Effector CD4-positive, alpha-beta T cell (primary cell): ENCODE measurements at places on chromosomes 3 and 15.

GRCh38 chr3:196813903-196814302 is 53.8 kb upstream of the SENP5 start:
- DNase-seq = no peak

- DNase-seq = peak; percentile 16
These were observed 456.3 kb downstream of the FOXP1 start for GRCh38 chr3:71127052-71127831.

DNA sequence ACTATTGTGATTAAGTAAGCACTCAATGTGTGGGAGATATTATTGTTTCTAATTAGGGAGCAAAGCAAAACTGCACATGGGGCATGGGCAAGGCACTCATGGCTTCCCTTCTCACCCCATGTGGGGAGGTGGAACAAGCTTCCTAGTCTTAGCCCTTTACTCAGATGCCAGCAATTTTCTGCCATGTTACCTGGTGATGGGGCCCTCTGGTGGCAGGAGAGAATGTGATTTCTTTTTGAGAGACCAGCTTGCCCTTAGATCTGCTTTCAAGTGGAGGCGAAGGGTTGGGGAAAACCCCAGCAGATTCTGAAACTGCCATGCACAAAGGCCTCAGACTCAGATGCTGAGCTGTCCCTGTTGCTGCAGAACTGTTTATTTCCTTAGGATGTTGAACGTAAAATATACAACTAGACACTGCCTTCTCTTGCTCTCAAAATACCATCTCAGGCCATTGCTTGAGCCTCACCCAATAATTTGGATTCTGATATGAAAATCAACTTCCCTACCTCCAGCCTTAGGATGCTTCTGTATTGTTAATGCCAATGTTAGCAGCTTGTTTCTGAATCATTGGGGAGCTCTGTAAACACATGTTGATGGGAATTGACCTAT is 130.2 kb upstream of the TPRG1 start:
- peak; percentile 60 for DNase-seq

DNA sequence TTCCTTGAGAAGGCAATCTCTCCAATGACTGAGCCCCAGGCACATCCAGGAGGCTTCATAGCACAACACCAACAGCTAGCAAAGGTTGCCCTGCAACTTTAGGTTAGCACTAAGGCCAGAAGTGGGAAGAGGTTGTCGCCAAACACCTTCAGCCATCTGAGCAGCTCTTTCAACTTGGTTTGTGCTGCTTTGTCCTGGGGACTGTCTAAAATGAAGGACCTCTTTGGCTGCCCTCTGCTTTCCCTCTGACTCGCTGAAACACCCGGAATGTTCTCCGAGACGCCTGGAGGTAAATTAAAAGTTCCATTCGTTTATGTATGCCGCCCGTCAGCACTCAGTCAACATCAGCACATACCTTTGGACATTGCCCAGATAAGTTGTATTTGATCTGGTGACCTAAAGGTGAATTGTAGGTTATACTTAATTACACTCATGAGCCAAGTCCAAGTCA is 121.2 kb upstream of the NR2F2 start:
- DNase-seq = no peak

GRCh38 chr3:126117212-126117611 is 33.3 kb upstream of the SLC41A3 start:
- no peak for DNase-seq

DNA sequence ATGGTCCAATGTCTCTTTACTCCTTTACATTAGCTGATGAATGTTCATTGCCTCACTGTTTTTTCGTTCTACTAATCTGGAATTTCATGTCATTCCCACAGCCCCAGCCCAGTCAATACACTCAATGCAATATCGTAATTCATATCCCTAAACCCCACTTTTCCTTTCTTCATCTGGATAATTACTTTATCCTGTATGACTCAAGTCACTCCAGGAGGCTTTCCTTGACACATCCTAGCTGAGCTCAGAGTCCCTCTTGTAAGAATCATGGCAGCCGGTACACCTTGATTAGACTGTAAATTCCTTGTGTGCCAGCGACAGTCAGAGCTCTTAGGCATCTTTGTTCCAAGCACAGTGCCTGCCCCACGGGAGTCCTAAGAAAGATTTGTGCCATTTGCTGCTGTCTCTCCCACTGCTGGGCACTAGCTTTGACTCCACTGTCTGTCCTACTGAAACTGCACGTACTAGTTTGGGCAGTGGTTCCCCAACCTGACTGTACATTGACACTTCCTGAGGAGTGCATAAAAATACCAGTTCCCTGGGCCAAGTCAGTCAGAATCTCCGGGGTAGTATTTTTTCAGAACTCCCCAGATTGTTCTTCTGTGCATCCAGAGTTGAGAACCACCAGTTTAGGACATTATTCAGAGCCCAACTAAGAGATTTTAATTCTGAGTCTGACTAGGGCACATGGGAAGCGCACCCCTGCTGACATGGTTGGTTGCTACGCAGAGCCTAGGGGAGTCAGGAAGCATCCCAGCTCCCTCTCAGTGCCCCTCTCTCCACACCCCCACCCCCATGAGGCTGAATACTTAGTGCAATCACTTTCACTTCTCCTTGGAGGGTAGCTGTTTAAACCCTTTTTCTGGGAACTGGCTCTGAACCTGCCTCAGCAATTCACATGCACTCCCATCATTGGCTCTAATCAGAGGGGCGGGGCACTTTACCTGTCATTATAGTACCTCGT is 19.5 kb upstream of the C3orf70 start:
- no peak for DNase-seq

DNA sequence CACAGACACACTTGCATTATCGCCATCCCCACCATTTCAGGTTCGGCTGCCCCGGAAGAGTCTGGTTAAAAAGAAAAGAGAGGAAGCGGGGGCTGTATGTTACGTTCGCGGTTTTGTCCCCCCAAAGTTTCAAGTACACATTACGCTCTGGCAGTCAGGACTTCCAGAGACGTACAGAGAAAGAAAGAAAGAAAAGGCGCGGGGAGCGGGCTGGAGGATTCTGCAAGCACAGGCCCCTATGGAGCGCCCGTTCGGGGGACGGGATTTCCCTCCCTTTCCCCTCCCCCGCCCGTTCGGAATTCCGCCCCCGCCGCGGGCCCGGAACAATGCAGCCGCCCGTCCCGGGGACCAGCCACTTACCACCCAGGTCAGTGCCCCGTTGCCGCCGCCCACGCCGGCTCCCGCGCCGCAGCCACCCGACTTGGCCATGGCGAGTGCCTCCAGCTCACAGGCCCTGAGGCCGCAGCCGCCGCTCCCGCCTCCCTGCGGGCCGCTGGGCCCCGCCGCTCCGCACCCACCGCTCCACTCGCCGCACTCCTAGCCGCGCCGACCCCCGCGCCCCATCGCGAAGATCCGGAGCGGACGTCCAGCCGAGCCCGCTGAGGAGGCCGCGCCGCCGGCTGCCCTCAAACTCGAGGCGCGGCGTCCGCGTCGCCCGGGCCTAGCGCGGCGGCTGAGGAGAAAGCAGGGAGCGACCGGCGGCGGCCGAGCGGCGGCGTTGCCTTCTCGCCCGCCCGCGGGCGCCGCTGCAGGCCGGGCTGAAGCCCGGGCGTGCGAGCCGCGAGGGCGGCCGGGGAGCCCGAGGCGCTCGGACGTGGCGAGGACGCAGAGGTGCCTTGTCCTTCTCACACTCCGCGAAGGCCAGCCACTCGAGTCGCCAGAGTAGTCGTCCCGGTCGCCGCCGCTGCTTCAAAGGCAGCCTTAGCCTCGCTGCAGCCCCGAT is 567 bp downstream of the TOP2B start:
- DNase-seq = peak; percentile 57

- no peak for DNase-seq
These were observed 235.9 kb downstream of the LPP start for GRCh38 chr3:188389711-188390342.

DNA sequence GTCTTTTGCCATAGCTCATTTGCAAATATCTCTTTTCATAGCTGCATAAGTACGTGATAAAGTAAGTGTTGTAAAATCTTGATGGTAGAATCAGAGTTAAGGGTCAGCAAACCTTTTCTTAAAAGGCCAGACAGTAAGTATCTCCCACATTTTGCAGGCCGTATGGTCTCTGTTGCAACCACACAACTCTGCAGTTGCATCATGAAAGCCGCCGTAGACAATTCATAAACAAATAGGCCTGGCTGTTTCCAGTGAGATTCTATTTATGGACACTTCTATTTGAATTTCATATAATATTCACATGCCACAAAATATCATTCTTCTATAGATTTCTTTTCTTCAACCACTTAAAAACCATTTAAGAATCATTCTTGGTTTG is 248.5 kb downstream of the TLE3 start:
- no peak for DNase-seq

DNA sequence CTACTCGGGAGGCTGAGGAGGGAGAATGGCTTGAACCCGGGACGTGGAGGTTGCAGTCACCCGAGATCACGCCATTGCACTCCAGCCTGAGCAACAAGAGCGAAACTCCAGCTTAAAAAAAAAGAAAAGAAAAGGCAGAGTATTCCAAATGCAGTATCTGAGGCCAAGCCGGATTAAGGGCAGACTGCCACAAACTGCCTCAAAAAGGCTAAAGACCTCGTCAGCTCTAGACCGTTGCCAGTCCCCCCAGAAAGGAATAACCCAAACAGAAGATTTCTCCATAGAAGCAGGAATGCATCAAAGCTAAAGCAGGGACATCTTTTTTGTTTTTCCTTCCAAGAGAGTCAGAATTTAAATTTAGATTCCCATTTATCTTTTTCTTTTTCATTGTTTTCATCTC is 72.9 kb downstream of the TM4SF4 start:
- no peak for DNase-seq

- DNase-seq = no peak
These were observed 149.4 kb upstream of the KCNMB2 start for GRCh38 chr3:178386880-178387279.

DNA sequence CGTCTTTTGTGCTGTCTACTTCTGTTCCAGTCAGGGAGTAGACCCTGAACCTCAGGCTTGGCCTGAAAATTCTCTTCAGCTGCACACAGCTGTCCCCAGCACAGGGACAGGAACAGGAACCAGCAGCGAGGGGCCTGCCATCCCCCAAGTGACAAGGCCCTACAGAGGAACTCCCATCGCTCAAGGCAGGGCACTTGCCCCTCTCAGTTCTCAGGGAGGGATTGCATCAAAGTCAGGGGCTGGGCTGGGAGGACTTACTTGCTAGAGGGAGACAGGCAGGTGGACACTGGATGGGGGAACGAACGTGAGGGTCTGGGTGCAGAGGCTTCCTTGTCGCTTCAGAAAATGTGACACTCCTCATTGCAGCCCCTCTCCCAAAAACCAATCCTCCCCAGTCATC is 163.6 kb downstream of the CHSY1 start:
- no peak for DNase-seq

DNA sequence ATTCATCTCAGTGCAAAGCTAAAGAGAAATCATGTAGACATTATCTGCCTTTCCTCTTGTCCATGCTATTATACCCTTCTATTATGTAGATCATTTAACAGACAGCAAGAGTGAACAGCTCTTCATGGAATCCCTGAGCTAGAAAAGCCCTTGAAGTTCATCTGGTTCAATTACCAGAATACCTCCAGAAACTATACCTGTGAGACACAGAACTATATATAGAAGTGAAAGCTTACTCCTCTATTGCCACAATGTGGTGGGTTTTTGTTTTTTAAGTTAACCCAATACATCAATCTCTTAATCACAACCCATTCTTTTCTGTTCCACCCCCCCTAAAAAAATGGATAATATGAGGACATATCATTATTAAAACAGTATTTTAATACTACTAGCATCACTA is 347.7 kb downstream of the PLCL2 start:
- DNase-seq = no peak

- DNase-seq = no peak
These were observed 19.2 kb upstream of the BFSP2 start for GRCh38 chr3:133380481-133381225.
